Neuronal stem cell (in vitro differentiated cells): ENCODE measurements at places on chromosomes 3 and 15.

DNA sequence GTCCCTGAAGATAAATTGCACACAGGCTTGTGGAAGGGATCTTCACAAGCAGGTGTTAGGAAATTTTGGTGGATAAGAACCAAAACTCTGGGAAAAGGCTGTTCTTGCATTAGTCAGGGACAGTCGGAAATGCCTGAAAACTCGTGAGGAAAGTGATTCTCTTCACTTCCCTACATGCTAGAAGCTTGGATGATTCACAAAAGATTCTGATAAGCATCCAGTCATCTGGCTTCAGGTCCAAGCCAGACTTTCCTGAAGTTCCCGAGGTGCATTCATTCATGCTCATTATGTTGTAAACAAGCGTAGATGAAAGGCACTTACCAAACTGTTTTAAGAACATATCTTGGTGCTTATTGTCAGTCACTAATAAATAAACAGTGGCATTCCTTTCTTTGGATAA lies 1028.7 kb downstream of the NTRK3 start:
- no peaks in the 10 kb centered on the region for H3K4me1 ChIP-seq
- no peak overlapping the region for H3K27ac ChIP-seq
- H3K4me3 ChIP-seq = no peak overlapping the region
- no peak for DNase-seq

GRCh38 chr15:100078511-100079220 lies 263.1 kb downstream of the ADAMTS17 start:
- no peak overlapping the region for H3K4me3 ChIP-seq
- no peaks in the 10 kb centered on the region for H3K36me3 ChIP-seq
- H3K4me1 ChIP-seq = no peaks in the 10 kb centered on the region
- no peaks in the 10 kb centered on the region for H3K27me3 ChIP-seq
- DNase-seq = no peak

DNA sequence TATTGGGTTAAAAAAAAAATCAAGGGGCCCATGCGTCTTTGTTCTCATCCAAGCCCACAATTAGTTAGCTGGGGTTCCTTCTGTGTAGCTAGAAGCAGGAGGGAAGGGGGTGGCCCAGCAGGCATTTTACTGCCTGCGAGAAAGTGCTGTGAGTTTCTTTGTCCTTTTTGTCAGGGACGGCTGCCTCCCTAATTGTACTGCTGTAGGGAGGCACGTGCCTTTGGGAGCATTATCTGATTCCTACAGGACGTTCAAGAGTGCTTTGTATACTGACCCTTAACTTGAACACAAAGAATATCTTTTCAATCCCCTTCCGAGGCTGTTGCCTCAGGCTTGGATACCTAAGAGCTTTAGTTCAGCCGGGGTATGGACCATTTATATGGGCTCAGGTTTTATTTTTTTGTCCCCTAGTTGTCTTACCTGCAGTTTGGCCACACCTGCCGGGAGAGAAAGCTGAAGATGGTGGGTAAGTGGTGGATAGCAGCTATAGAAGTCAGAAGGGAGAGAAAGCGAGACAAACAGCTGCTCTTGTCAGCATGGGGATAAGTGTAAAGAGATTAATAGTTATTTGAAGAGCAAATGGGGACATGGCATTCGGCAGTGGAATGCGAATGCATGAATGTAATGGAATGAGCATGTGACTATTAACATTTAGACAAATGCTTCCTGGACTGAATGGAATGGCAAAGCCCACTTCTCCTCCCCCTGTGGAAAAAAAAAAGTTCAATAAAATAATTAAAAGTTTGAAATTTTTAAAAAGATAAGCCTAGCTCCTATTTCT lies 175.2 kb downstream of the TP63 start:
- H3K4me3 ChIP-seq = no peak overlapping the region
- DNase-seq = peak; percentile 71
- H3K27ac ChIP-seq = no peak overlapping the region

DNA sequence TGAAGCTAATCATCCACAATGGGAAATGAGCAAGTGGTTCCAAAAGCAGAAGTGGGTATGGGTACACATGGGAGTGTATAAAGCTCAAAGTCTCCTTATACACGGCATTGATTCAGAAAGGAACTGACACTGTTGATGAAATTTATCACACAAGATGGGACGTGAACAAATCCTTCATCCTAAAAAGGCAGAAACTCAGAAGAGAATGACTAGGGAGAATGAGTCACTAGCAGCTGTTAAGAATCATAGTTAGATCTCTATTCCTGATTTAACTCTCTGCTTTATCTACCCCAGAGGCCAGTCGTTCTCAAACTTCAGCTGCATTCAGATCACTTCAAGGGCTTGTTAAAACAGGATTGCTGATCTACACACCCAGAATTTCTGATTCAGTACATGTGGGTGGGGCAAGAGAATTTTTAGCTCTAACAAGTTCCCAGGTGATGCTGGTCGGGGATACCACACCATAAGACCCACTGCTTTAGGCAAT lies 97.7 kb upstream of the PHLDB2 start:
- no peaks in the 10 kb centered on the region for H3K36me3 ChIP-seq
- no peaks in the 10 kb centered on the region for H3K27me3 ChIP-seq
- H3K4me3 ChIP-seq = no peak overlapping the region
- H3K4me1 ChIP-seq = peaks cover 7% of the 10 kb centered on the region
- H3K27ac ChIP-seq = no peak overlapping the region
- no peak for DNase-seq

GRCh38 chr3:65674226-65674625 lies 364.5 kb downstream of the MAGI1 start:
- H3K27me3 ChIP-seq = no peaks in the 10 kb centered on the region
- H3K4me1 ChIP-seq = peaks cover 13% of the 10 kb centered on the region
- H3K4me3 ChIP-seq = no peak overlapping the region
- H3K36me3 ChIP-seq = no peaks in the 10 kb centered on the region
- no peak overlapping the region for H3K27ac ChIP-seq

- H3K4me3 ChIP-seq = no peak overlapping the region
- H3K4me1 ChIP-seq = no peaks in the 10 kb centered on the region
- H3K27ac ChIP-seq = no peak overlapping the region
- no peak for DNase-seq
- H3K27me3 ChIP-seq = no peaks in the 10 kb centered on the region
- no peaks in the 10 kb centered on the region for H3K36me3 ChIP-seq
Observed at GRCh38 chr15:75947092-75947491, 43.4 kb downstream of the FBXO22 start.

GRCh38 chr15:35243758-35244157 lies 158.7 kb upstream of the NANOGP8 start:
- DNase-seq = no peak
- H3K4me1 ChIP-seq = no peaks in the 10 kb centered on the region
- no peaks in the 10 kb centered on the region for H3K36me3 ChIP-seq
- H3K27me3 ChIP-seq = no peaks in the 10 kb centered on the region
- H3K4me3 ChIP-seq = no peak overlapping the region

- H3K27ac ChIP-seq = no peak overlapping the region
- no peak for DNase-seq
- H3K27me3 ChIP-seq = no peaks in the 10 kb centered on the region
- no peak overlapping the region for H3K4me3 ChIP-seq
- H3K4me1 ChIP-seq = no peaks in the 10 kb centered on the region
- H3K36me3 ChIP-seq = no peaks in the 10 kb centered on the region
Observed at GRCh38 chr3:186456731-186457191, 87.4 kb downstream of the CRYGS start.
